ENCODE measurements at places on chromosomes 4 and X.

- no peak for DNase-seq
Observed at GRCh38 chr4:2858451-2859217, 15.0 kb downstream of the ADD1 start.

GRCh38 chr4:128424527-128425497 lies 137.2 kb upstream of the PGRMC2 start:
- DNase-seq = no peak

DNA sequence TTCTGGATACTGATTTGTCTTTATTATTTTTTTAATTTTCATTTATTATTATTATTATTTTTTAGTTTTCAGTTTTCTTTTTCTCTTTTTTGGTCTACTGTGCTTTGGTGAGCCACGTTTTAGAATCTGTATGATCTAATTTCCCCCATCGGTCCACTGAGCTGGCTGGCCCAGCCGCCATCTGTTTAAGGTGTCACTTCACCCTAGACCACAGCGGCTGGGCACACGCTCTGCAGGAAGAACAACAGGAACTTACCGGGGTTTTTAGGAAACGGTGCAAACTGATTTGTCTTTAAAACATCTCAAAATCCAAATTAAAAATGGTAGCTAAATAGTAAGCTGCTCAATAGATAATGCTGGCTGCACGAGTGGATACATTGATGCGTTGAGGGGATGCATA lies 48.8 kb upstream of the AMOT start:
- DNase-seq = no peak

DNA sequence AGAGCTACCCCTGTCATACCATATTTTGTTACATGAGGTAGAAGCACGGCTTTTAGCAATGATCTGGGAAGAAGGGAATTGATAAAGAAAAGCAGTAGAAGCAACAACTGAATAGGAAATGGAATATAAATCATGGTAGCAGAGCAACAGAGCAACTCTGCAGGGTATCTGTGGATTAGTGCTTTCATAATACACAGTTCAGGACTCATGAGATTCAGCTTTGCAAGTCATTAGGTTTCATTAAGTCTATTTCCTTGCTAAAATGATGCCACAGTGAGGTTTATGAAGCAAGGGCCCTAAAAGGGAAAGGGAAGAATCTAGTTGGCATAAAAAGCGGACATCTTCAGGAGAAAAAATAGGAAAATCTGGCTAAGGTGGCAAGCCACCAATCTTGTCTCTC lies 45.6 kb upstream of the GRPR start:
- no peak for DNase-seq

DNA sequence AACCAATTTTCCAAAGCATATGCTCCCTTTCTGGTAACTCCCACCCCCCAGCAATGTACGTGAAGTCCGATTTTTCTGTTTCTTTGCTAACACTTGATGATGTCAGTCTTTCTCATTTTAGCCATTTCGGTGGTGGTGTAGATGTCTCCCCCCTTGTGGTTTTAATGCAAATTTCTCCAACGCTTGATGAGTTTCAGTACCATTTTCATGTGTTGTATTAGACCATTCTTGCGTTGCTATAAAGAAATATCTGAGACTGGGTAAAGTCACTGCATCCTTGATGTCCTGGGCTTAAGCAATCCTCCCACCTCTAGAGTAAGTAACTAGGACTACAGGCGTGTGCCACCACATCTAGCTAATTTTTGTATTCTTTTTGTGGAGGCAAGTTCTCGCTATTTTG lies 148.4 kb upstream of the VCX3A start:
- no peak for DNase-seq

DNA sequence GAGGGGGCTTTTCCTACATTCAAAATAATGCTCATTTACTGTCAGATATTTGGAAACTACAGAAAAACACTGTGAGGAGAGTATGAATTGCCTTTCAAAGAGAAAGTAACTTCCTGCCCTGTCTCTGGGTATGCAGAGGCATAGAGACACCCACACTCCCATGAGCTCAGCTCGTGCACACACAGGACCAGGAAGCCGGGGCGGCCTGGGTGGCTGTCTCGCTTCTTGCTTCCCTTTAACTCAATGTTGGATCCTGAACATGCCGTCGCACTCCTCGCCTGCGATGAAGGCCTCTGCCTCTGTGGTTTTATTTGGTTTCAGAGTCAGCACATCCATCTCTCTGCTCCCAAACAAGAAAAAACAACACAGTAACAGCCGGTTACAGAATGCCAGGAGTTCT lies 40.1 kb upstream of the GPR78 start:
- DNase-seq = peak; percentile 1

GRCh38 chr4:108168671-108169523 lies at the start of gene LEF1:
Gene LEF1, minus strand, starts transcription at chr4:108168932. Its CDS starts 1,165 bp downstream, at chr4:108167767.
- peak; percentile 61 for DNase-seq

GRCh38 chr4:138659037-138659811 lies 356.4 kb upstream of the NOCT start:
- no peak for DNase-seq

DNA sequence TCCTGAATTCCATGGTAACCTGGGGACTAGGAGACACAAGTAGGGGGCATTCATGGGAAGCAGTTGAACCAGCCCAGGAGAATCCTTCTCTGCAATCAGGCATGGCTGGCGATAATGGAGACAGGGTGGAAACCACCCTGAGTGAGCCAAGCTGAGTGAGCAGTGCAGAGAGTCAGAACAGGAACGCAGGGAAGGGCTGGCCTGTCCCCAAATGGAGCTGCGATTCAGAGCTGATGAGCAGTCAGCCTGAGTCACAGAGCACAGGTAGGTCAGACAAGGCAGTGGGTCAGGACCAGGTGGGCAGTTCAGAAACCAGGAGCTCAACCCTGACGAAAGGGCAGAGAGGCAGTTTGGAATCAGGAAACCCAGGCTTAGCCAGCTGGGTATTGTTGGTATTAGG lies 129.0 kb downstream of the BTC start:
- DNase-seq = no peak

DNA sequence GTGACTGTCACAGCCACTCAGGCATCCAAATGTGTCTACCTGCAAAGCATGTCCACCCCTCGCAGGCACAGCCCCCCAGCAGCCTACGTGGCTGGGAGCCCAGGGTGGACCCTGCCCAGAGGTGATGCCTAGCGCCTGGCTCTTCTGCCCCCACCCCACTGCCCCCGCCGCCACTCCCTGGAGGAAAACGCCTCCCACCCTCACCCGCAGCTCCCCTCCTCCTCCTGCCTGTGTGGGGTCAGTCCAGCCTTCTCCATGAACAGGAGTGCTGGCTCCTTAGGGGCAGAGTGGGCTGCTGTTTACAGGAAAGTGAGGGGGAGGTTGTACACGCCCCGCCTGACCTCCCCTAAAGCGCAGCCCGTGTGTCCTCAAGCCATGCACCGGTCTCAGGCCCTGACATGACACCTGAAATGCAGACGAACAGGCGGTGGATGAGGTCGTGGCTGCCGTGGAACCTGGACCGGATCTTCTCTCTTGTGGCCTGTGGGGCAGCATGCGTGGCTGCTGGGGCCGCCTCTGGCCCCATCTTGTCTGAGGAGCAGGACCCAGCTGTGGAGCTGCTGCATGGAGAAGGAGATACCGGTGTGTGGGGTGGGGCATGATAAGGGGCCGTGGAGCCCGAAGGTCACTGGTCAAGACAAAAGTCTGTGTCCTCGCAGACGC lies 11.9 kb upstream of the MXD4 start:
- no peak for DNase-seq

DNA sequence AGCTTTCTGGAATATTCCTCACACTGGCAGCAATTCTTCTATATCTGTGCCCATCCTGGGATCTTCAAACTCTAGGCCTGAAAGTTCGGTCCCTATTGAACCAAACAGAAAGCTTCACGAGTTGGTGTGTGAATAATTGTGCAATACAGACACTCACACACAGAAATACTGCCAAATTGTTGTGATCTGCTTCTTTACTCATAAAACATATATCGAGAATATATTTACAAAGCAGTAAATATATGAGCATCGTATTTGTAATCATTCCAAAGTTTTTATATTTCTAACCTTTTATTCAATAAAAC lies 56.6 kb upstream of the BEX4 start:
- no peak for DNase-seq

DNA sequence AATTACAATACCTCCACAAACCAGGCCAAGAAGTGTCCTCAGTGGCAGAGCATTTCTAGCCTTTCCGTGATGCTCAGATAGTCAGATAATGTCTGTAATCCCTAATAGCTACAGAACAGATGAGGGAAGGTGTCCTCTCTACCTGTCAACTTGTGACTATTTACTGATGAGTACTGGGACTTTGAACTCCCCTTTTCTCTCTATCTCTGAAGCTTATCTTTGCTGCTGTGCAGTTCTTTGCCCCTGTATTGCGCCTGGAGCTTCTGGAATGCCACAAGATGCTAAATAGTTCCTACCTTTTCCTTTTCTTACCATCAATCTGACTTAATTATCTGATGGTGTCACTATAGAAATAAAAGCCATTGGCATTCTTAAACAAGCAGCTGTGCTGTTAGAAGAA lies 30.5 kb downstream of the FGF2 start:
- no peak for DNase-seq

GRCh38 chr4:141569141-141569540 lies 67.2 kb upstream of the IL15 start:
- DNase-seq = no peak

DNA sequence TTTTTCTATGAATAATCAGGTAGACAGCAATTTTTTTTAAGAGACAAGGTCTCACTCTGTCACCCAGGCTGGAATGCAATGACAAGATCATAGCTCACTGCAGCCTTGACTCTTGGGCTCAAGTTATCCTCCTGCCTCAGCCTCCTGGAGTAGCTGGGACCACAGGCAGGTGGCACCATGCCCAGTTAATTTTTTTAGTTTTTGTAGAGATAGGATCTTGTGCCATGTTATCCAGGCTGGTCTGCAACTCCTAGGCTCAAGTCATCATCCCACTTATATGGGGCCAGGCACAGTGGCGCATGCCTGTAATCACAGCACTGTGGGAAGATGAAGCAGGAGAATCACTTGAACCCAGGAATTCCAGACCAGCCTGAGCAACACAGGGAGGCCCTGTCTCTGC lies 26.8 kb downstream of the AFAP1 start:
- DNase-seq = no peak

GRCh38 chr4:82599336-82599735 lies 37.5 kb upstream of the TMEM150C start:
- no peak for DNase-seq

DNA sequence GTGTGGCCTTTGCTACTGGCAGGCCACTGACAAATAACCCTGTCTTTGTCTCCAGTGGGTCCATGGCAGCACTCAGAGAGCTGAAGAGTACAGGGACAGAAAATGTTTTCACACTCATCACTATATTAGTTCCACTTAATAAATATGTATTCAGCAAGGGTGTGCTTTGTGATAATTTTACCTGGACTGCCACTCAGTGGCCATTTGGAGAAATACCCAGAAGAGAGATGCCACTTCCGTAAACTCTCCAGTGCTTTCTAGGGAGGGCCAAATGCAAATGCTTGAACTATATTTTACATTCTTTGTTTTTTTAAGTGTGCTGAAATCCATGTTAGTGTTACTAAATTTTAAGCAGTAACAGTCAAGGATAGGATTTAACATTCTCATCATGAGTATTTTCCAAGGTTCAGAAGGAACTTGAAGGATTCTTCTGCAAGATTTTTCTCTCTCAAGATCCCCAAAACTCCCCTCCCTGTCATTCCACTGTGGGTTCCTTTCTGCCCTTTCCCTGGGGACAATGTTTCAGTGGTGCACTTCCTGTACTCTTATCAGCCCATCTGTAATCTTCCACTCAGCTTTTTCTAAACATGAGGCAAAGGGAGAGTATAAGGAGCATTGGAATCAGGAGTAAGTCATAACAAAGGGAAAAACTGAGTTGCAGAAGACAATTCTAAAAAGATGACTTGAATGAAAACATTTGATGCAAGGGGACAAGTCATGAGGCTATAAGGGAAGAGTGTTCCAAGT lies 46.0 kb downstream of the TFDP3 start:
- DNase-seq = no peak

DNA sequence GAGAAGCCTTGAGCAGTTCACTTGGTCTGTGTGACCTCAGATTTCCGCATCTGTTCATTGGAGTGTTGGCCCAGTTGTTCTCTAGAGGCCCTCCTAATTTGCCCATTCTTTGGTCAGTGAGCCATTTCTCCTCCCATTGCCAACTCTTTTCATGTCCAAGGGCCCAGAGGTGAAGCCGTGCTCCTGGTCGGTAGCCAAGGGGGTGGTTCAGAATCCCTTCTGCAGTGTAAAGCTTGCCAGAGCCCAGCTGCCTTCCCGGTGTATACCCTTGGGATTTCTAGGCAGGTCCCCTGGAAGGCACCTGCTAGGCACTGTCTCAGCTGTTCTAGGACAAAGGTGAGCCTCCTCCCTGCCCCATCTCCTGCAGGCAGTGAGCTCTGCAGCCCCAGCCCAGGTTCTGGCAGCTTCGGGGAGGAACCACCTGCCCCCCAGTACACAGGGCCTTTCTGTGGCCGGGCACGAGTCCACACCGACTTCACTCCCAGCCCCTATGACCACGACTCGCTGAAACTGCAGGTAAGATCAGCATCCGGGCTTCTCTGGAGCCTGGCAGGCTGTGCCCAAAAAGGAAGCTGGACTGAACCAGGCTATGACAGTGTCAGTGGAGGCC lies 12.3 kb downstream of the SASH3 start:
- DNase-seq = no peak

GRCh38 chrX:136148391-136148790 lies 1.1 kb downstream of the FHL1 start:
- no peak for DNase-seq

- peak; percentile 48 for DNase-seq
Observed at GRCh38 chrX:41933546-41933945, 10.2 kb upstream of the CASK start.
